ENCODE measurements at places on chromosomes 6 and 20.

- DNase-seq: no peak
Measured at GRCh38 chr20:57560554-57561355, at the start of gene PCK1. Gene PCK1 (plus strand): TSS chr20:57561110. CDS start chr20:57561412, 302 bp downstream.

DNA sequence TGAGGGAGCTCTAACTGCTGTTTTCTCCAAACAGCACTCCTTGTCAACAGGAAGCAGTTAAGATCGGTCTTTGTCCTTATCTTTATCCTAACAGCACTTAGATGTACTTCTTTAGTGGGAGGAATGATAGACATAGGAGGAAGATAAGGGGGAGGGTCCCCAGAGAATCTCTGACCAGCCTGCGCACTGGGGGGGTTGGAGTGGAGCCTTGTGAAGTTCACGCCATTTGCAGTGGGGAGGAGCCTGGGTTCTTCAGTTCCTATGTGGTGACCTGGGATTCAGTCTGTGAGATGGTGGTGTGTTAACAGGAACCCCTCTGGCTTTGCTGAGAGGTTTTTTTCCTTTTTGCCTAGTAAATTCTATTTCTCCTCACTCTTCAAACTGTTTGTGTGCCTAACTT, 18.1 kb upstream of the ASCC3 start:
- DNase-seq: no peak

DNA sequence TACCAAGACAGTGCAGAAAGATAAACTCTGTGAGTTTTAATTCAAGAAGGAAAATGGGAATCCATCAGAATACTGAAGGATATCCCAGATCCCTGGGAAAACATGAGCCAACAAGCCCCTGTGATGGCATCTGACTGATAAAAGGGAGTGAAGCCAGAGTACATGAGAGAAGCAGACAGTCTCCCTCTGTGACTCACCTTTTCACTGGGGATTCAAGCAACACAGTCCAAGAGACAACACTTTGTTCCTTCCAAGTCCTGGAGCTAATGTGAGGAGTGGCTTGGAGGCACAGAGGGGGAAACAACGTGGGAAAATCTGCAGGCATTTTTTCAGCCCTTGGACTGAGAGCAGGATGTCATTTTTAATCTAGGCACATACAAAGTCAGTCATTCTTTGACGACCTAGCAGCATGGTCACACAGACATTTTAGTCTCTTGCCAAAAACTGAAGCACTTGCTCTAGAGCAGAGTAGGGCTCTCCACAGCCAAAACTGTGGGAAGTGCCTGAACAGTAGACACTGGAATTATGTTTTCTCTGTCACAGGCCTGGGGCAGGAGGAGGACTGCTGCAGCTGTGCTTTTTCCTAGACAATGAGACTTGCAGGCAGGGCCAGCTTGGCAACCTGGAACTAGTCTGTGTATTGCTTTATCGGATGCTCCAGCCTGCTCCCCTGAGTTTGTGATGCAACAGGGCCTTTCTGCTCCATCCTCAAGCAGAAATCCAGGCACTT, 465.0 kb upstream of the GJE1 start:
- DNase-seq: no peak

- DNase-seq: no peak
Measured at GRCh38 chr6:12545619-12546409, 170.8 kb upstream of the PHACTR1 start.

Data from stimulated activated CD8-positive, alpha-beta memory T cell treated with anti-CD3 and anti-CD28 coated beads, Interleukin-7, amount 100 ng/mL, for 1 hour (primary cell).